ENCODE measurements at places on chromosomes 1 and 21.

GRCh38 chr21:45740088-45740440 lies 96.5 kb downstream of the PCBP3 start:
- no peak for DNase-seq

DNA sequence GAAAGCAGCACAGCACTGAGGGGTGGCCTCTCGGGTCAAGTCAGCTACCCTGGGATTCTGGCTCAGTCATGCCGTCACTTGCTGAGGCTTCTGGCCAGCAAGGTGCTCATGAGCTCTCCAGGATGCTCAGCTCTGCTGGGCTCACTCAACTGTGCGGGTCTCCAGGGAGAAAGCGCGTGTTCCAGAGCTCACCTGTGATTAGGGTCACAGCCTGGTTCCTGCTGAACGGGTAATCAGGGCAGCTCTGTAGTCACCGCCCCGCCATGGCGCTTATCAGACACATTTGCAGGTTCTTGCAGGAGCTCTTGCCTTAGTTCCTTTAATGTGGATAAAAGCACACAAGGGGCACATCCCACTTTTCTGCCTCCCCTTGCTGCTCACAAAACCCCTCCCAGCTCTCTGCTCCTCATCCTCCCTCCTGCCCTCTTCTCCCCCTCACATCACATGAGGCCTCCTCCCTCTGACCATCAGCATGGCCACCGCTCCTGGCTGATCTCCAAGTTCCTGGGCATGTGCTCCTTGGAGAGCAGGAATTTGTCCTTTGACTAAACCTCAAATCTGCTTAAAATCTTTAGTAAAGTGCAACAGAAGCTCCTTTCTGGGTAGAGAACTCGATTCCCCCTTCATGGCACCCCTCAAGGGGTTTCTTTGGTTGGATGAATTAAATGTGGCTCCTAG lies 2.0 kb downstream of the PCP4 start:
- DNase-seq: no peak

DNA sequence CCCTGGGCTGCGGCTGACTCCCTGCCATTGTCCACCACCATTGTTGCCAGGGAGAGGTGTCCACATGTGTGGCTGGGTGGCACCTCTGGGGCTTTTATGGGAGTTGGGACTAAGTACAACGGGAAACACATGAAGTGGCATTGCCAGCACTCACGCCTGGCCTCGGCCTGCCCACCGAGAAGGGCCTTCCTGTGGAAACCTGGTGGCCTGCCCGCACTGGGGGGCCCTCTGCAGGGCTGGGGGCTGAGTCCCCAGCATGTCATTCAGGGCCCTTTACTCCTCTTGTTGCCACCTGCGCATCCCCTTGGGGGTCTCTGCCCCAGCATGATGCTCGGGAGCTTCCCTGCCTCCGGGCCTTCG lies 35.5 kb upstream of the RUNX3 start:
- DNase-seq: no peak

DNA sequence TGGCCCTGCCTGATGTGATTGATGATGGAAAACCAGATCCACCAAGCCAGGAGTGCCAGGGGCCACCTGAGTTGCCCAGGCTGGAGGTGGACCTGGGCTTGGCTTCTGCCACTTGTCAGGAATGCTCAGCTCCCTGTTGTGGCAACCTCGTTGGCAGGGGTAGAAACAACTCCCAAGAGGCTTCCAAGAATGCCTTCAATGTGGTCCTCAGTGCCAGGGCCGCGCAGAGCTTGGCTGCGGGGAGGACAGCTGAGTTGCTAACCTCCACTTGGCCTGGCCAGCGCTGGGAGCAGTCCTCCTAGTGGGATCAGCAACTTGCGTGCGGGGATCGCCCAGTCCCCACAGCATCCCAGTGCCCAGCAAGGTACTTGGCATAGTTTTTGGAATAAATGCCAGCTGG lies 9.0 kb downstream of the MYOM3 start:
- DNase-seq: no peak

- DNase-seq: no peak
Observed at GRCh38 chr1:222757646-222758268, 20.8 kb downstream of the FAM177B start.

GRCh38 chr1:111747947-111748346 lies 7.8 kb upstream of the DDX20 start:
- DNase-seq: no peak

GRCh38 chr1:8858888-8859706 lies 19.4 kb downstream of the ENO1 start:
- DNase-seq: peak; percentile 57

DNA sequence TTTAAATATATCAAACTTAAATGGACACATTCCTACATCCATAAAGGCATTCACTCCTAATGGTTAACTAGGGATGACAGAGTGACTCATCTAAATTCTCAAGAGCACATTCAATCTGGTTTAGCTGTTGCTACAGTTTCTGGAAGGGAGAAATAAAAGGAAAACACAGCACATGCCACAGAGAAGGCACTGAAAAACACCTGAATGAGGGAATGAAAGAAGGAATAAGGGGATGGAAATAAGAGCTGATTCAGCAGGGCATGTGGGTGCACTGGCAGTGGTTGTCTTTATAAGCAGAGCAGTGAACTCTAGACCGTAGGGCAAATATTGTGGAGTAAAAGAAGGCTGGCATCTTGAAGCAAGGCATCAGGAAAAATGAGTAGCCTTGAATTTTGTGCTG lies 79.3 kb downstream of the LHX4 start:
- no peak for DNase-seq

DNA sequence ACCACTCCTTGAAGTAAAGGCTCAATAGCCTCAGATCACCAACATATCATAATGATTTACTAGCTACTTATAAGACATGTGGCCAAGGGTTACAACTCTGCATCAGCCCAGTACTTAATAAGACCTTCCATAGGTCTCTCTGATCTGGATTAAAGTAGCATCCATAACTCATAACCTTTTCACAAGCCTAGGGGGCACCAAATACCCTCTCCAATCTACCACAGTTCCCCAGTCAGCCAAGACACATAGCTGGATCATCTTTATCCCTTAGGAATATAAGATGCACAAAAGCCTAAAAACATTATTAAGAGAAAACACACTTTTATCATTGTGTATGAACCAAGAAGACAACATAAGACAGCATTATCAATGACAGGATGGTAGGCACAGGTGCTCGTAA lies 22.1 kb downstream of the SSX2IP start:
- peak; percentile 12 for DNase-seq

DNA sequence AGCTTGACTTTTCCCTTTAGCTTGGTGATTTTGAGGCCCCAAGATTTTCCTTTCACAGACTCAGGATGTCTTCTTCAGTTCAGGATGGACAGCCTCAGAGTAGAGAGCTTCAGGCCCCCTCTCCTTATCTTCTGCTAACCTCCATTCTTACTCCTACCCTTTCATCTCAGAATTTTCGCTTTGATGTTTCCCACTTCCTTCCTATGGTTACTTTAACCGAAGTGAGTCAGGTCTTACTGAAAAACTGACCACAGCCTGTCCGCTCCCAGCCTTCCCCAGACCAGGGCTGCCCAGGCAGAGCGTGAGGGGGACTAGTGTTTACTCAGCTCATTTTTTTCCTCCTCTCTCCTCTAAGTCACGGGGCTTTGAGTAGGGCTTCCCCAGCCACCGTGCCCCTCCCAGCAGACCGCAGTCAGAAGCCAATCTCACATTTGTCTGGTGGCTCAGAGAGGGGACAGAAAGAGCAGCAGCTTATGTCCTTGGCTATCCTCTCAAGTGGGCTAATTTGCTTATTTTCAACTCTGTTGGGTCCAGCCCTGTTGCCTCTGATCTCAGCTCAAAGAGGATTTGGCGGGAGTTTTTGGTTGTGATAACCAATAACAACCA lies 4.2 kb upstream of the IL19 start:
- peak; percentile 67 for DNase-seq

GRCh38 chr1:204115116-204115515 lies 36.7 kb downstream of the ETNK2 start:
- no peak for DNase-seq

Measured in naive thymus-derived CD8-positive, alpha-beta T cell (primary cell).